ENCODE measurements at places on chromosomes 1 and 21.

DNA sequence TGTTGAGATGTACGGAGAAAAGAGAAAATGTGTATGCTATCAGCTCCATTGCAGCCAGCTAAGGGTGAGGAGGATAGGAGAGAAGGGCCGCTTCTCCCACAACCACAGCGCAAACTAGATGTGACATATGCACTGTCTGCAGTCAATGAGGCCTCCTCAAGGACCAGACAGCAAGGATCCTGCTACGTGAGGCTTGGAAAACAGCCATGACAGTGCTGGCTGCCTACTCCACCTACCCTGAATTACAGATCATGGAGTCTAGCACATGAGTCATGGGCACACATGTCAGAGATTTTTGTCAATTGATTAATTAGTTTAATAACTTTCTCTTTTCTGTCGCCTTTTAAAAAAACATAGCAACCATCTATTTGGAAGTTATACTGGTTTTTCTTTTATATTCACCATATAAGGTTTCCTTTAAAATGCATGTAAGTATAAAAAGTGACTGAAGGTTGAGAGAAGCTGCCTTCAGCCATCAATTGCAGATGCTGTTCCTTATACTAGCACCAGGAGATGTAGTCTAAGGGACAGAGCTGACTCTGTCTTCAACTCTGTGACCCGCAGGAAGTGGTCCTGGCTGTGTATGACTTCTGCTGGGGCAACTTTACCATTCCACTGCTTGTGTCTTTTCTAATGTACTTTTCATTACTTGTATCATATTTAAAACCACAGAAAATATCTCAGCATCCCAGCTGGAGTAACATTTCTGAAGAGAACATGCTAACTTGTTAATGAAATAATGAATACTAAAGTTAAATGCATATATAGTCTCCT is 3.1 kb downstream of the VPS26C start:
- no peak for DNase-seq

DNA sequence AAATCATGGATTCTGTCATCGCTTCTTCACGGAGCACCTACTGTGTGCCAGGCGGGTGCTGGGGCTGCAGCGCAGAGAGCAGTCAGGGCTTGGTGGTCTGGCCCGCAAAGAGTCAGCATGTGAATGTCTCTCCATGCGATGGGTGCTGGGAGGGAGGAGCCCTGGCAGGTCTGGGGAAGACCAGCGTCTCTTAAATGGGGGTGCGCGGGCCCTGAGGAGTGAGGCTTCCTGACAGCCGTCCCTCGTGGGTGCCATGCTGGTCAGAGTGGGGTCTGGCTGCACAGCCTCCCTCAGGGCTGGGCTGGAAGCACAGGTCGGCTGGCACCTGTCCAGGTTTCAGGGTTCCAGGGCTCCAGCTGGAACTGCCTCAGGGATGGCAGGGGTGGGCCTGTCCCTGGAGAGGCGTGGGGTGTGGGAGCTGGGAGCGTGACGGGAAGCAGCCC is 18.5 kb downstream of the TP73 start:
- no peak for DNase-seq

DNA sequence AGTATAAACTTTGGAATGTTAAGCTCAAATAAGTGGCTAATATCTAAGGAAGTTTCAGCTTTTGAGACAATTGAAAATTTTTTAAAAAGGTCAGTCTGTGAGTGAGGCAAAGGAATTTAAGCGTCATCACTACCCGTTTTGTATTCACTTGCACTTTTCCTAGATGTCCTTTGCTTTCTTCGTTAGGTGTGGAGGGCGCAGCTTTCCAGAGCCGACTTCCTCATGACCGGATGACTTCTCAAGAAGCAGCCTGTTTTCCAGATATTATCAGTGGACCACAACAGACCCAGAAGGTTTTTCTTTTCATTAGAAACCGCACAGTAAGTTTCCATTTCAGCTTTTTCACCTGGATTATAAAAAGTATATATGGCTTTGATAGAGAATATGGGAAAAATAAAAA is 30.9 kb downstream of the KDM1A start:
- no peak for DNase-seq

- no peak for DNase-seq
These were observed 171.3 kb downstream of the IGSF21 start for GRCh38 chr1:18278946-18279345.

- DNase-seq: no peak
These were observed 15.4 kb downstream of the EFNA3 start for GRCh38 chr1:155093911-155094621.

GRCh38 chr21:41547111-41547510 is 39.2 kb upstream of the TMPRSS2 start:
- DNase-seq: no peak

GRCh38 chr1:34263406-34263805 is 86.7 kb downstream of the C1orf94 start:
- no peak for DNase-seq

DNA sequence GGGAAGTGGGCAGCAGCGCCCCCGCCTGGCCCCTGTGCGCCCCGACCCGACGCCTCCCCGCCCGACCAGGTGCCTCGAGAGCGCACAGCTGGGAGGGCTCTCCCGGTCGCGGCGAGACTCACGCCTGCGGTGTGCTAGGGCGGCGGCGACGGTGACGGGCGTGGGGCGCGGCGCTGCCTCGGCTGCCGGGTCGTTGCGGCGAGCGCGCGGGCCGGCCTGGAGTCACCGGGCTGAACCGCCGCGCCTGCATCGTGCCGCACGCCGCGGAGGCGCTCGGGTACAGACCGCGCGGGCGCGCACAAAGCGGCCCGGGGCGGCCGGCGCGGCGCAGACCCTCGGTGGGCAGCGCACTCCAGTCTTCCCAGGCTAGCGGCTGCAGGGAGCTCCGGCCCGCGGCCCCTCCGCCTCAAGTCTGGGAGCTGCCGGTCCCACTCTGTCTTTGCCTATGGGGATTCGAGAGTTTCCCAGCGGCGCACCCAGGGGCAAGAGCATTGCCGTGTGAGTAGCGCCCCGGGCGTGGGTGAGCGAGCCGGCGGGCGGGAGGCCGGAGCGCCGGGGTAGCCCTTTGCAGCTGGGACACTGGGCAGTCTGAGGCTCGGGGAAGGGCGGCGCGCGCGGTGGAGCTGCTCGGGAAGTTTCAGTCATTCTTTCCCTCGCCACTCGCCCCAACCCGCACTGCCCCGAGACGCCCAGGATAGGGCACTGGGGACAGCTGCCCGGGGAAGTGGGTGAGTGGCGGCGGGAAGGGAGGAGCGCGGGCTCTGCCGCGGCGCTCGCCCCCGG is at the start of gene SLC35F3:
Gene SLC35F3 (plus strand): TSS at position 44 of the 783 bp plus-strand sequence.
- no peak for DNase-seq

- no peak for DNase-seq
These were observed 15.2 kb upstream of the NBL1 start for GRCh38 chr1:19628879-19629278.

DNA sequence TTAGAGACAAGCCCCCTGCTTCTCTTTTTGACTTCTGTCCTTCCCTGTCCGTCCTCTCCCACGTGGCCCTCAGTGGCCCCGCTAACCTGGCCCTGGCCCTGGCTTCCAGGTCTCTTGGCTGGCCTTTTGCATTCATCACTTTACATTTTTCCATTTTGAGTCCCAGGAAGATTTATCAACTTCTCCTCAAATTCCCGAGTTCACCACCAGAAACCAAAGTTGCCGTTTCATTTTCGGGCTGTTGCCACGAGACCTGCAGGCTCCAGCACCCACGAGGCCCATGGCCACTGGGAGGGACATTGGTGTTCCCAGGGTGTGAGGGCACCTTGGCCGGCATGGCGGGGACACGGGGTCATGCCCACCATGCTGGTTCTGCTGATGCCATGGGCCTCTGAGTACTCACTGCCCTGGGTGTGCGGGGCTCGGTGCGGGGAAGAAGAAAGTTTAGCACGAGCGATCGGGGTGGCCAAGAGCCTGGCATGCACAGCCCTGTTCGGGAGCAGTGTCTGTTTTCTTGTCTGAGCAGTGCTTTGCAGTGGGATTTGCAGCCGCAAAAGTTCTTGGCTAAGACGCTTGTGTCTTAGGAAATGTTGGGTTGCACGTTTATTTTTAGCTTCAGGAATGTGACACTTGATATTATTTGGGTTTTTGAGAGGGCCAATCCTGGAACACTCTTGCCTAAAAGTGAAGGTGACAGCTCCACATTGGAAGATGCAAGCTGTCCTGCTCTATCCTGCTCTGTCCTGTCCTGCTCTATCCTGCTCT is 40.4 kb upstream of the ADARB1 start:
- no peak for DNase-seq

DNA sequence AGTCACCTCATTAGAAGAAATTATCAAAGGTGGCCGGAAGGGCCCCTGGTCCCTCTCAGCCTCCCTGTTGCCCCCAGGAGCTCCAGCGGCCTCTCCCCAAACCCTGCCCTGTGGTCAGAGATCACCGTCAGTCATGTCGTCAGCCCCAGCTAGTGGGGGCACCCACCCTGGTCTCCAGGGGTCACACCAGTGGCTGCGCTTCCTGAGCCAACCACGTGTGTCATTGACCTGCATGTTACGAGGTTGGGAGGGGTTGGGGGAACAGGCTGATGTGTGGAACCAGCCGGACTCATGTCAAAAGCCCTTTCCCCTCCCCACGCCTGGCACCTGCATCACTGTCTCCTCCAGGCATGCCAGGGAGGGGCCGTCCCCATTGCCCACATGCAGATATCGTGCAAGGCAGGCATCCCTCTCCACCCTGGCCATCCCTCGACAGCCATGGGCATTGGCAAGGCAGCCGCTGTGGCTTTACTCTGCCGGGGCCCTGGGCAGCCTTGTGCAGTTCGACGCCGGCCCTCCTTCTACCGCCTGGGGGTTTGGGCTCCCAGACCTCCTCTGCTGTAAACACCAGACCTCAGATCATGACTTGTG is 128.7 kb downstream of the CRYAA start:
- no peak for DNase-seq

DNA sequence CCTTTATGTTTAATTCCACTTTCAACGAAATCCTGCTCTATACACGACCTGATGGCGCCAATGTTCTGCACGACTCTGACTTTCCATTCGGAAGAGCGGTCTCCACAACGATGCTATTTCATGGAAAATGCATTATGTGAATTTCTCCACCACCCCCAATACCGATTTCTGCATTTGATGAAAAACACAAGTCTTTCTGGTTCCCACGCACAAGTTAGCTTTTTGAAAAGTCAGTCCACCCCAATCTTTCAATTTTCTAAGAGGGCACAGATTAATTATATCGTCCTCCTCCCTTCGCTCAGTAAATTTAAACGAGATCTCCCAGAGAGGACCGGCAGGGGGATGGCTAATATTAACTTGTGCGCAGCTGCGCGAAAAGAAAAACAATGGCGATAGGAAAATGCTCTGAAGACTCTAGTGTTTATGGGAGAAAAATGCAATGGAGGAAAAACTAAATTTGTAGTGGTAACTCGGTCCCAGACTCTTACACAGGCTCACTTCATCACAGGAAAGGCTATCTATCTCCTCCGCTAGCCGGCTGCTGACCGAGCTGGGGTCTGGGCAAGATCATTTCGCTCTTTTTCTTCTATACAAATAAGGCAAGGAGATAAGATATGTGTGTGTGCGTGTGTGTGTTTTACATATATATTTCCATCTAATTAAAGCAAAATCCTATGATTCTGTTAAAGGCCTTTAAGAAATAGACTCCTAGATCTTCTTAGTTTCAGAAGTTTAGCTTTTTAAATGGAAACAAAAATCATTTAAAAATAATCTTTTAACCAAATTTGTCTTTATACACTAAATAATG is 1.2 kb upstream of the LHX8 start:
- no peak for DNase-seq

GRCh38 chr1:51473331-51474115 is 45.5 kb downstream of the EPS15 start:
- DNase-seq: no peak

GRCh38 chr1:168977618-168978017 is 128.9 kb upstream of the ATP1B1 start:
- no peak for DNase-seq

DNA sequence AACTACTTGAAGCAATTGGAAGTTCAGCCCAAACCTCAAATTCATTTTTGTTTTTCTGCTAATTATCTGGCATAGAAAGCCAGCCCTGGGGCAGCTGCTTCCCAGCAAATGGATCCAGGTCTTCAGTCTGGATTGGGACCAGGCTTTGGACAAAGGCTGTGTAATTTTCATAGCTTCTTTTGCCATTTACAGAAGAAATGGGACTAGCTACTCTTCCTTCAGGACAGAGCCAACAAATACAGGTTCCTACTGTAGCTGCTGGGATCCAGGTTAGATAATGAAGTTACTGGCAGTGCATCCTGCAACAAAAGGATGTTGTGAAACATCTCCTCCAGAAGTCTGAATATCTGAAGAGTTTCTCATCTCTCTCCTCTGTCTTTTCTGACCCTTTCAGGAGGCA is 171.5 kb upstream of the CAMK1G start:
- no peak for DNase-seq

DNA sequence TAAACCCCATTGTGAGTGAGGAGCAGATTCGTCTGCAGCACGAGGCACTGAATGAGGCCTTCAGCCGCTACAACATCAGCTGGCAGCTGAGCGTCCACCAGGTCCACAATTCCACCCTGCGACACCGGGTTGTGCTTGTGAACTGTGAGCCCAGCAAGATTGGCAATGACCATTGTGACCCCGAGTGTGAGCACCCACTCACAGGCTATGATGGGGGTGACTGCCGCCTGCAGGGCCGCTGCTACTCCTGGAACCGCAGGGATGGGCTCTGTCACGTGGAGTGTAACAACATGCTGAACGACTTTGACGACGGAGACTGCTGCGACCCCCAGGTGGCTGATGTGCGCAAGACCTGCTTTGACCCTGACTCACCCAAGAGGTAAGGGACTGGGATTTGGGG is 132.2 kb downstream of the PAPPA2 start:
- no peak for DNase-seq

DNA sequence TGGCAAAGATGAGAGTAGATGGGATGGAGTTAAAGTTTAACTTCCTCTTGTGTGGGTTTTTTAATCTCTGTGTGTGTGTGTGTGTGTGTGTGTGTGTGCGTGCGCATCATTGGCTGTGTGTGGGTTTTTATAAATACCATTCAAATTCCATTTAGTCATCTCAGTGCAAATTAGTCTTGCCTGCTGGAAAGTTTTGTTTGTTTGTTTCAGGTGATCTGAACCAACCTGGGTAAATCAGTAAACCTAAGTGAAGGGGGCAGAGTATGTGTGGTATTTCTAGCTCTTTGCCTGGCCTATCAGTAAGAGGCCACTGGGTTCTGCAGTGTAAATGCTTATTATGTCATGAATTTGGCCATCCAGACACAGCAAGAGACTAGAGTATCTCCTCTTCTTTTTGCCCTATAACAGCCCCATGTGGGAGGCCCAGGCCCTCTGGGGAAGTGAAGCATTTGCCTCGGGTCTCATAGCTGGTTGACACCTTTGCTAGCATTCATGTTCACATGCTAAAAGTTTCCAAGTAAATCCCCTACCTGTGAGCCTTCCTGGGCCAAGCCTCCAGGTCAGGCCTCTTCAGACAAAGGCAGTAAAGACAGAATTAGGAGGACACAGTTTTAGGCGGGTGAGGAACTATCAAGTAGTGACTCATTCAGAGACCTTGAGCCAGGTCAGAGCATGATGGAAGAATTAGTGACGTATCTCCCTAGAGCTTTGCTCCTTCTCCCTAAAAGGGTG is 14.7 kb downstream of the INTS3 start:
- DNase-seq: no peak

GRCh38 chr1:91556556-91556955 is 55.9 kb downstream of the CDC7 start:
- DNase-seq: no peak

Data from T-helper 1 cell (primary cell).